ENCODE measurements at places on chromosomes 6 and 20.

DNA sequence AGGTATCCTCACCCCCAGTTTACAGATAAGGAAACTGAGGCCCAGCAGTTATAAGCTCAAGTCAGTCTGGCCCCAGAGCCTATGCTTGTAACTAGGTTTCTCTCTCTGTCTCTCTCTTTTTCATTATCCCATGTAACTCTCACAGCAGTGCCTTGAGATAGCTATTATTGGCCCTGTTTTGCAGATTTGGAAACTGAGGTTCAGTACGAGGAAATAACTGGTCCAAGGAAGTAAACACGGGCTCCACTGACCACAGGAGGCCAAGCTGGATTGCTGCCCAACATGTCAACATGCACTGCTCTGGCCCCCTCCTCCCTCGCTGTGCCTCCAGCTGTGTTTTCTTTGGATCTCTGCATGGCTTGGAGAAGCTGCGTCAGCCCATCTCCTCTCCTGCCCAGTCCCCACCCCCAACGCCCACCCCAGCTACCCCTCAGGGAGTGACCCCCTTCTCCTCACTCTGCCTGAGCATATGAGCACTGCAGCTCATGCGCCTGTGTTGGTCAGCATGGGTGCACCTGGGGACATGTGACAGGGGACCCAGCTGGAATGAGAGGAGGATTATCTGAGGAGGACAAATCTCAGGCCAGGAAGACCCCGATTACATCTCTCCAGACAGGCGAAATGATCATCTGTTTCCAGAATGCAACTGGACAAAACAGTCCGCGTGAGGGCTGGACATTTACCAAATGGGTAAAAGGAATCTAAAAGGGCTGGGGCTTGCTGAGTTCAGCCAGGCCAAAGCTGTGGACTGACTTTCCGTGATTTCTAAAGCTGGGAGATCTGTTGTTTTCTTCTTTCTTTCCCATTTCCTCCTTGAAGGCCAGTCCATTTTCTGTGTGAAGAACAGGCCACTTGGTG is 7.8 kb upstream of the PLTP start:
- no peak for DNase-seq

- DNase-seq, result no peak
Measured at GRCh38 chr6:41469156-41470028, 76.8 kb upstream of the FOXP4 start.

- DNase-seq, result no peak
Measured at GRCh38 chr6:79201143-79201542, 33.3 kb downstream of the HMGN3 start.

DNA sequence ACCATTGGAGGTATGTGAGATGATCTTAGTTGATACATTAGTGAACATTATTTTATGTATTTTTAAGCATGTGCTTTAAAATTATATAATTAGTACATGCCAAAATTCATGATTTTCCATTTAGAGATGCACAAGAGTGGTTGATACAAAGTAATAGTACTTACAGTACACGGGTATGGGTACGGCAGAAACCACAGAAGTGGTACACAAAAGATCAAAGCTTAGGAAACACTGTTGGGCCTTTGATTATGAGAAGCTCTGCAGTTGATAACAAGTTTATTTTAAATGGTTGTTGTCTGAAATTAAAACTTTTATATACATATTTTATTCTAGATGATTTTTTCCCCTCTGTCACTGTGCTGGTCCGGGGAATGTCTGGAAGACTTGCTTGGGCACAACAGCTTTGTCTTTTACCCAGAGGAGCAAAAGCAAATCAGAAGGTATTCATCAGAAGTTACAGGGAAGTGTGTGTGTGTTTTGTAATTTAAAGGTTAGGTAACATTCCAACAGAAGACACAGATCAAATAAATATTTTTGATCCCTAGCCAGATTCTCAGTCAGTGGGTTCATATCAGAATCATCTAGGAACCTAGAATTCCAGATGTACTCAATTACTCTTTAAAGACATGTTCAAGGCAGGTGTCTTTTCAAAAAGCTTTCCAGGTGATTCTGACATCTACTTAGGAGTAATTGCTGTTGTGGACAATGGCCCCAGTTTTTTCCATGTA is 32.5 kb upstream of the ADIG start:
- DNase-seq, result no peak

GRCh38 chr6:89495961-89496535 is 63.1 kb downstream of the ANKRD6 start:
- DNase-seq, result no peak

DNA sequence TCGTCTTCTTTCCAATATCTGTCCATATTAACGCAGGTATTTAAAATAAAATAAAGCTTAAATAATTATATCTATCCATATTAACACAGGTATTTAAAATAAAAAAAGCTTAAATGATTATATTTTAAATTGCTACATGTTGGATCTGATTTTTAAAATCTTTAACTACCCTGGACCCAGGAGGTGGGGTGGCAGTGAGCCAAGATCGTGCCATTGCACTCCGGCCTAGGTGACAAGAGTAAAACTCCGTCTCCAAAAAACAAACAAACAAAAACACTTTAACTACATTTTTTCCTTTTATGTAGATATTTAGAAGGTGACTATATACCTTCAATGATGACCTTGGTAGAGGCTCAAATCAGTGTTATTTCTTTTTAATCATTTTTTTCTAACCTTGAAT is 211.9 kb downstream of the GRIK2 start:
- DNase-seq, result no peak

GRCh38 chr6:117908246-117909068 is 1.4 kb downstream of the SLC35F1 start:
- no peak for DNase-seq

DNA sequence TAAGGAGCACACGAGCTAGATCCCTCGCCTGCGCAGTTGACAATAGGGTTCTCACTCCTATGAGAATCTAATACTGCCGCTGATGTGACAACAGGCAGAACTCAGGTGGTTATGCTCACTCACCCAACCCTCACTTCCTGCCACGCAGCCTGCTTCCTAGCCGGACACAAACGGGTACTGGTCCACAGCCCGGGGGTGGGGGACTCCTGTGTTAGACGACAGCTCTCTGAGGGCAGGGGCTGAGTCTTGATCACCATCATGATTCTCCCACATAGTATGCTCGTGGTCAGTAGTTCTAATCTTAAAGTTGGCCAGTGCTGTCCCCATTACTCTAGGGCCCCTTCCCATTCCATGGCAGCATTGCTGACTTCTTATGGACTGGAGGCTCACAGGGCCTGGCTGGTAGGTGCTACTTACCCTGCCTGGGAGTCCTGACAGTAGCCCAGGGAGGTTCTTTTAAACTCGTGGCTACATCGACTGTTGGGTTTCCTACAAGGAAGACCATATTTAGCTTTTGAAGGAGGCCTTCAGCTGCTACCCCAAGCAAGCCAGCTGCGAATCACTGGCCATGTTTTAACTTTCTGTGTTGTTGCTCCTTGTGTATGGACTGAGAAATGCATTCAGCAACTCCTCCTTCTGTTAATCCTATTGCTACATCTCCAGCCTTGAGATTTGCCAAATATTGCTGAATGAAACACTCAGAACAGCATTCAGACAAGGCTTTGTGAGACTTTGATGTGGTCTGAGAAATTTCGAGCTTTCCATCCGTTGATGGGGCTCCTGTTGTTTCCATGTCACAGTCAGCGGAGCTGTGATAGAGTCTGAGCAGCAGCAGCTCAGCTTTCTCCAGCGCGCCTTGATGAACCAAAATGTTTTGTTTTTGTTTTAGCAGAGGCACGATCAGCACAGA is 300.3 kb downstream of the NRN1 start:
- no peak for DNase-seq

GRCh38 chr6:31114970-31115849 is 610 bp downstream of the PSORS1C1 start:
- no peak for DNase-seq

DNA sequence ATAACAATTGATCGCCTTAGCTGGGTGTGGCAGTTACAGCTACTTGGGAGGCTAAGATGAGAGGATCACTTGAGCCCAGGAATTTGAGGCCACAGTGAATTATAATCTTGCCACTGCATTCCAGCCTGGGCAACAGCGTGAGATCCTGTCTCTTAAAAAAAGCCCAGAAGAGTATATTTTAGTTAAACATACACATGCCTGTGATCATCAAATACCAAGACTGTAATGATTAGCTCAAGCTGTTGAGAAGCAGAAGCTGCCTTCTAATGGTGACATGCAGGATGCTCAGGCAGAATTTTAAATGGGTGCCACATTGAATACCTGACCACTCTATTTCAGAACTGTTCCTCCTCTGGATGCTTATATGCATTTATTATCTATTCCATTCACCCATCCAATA is 8.9 kb upstream of the TMEM14A start:
- no peak for DNase-seq

GRCh38 chr6:163329991-163330390 is 84.5 kb upstream of the QKI start:
- no peak for DNase-seq

GRCh38 chr20:4883546-4883945 is 117.8 kb downstream of the SLC23A2 start:
- DNase-seq, result no peak
